Right lung (tissue), 10 donors: ENCODE measurements at places on chromosomes 12 and 14.

- DNase-seq, result no peak
These were observed 43.5 kb downstream of the FLRT2 start for GRCh38 chr14:85573406-85573805.

DNA sequence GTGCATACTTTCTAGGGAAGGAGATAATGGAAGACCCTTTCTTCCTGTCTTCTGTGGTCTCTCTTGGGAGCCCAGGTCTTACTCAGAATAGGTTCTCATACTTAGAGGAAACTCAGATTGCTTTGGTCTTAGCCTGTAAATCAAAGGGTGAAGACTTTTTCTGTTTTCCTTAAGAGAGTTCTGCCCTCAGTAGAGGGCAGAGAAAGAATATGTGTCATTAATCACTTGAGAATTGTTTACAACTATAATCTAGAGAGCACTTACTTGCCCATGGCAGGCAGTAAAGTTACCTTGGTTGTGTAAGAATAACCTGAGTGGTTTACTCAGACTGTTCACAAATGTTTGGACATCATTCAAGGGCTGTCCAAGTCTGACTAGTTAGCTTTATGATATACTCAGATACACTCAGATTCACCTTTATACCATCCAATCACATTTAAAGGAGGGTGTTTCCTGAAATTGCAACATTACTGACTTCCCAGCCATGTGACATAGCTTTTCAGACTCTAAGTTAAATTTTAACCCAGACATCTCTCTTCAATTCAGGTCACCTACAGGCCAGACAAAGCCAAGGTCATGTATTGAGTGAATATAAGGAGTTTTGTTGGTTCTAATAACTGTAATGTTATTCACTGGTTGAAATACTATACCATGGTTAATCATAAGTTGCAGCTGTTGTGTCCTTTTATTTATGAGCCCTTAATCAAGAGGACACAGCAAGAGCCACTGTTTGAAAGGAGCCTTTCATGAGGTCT is 372.2 kb downstream of the RAD51B start:
- DNase-seq, result peak; percentile 61

- no peak for DNase-seq
These were observed 60.6 kb upstream of the HECTD1 start for GRCh38 chr14:31268216-31268615.

- DNase-seq, result no peak
These were observed 28.5 kb downstream of the FAIM2 start for GRCh38 chr12:49875115-49875720.

- DNase-seq, result no peak
These were observed 8.7 kb downstream of the PHB2 start for GRCh38 chr12:6961695-6962284.

DNA sequence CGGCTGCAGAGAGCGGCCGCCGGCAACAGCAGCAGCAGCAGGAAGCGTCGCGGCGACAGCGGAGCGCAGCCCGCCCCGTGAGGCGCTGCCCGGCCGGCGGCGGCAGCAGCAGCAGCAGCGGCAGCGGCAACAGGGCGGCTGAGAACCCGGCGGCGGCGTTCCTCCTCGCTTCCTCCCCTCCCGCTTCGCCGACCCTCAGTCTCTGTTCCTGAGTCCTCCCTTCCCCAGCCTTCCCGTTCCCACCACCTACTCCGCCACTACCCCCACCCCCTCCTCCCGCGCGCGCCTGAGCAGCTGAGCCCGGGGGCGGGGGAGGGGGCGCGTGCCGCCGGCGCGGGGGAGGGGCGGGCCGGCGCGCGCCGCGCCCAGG is 310 bp downstream of the BICDL1 start:
- peak; percentile 19 for DNase-seq

GRCh38 chr12:22994316-22994675 is 369.3 kb downstream of the ETNK1 start:
- no peak for DNase-seq

GRCh38 chr12:108004319-108004718 is 124.8 kb upstream of the WSCD2 start:
- peak; percentile 6 for DNase-seq

DNA sequence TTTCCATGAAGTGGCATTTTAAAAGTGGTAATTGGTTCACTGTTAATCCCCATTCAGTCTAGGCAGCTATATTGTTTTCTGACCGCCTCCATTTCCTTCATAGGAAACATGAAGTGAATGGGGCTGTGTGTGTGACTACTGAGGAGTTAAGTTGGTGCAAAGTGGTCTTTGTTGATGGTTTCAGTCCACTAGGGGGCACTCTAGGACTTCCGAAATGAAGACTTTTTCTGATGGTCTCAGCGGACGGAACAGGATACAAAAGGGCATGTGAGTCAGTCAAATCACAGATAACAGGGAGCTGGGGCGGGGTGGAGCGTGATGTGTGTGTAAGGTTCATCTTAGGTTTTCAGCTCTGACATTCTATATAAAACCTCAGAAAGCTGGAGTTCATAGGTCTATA is 240.1 kb upstream of the OR4E1 start:
- DNase-seq, result no peak

DNA sequence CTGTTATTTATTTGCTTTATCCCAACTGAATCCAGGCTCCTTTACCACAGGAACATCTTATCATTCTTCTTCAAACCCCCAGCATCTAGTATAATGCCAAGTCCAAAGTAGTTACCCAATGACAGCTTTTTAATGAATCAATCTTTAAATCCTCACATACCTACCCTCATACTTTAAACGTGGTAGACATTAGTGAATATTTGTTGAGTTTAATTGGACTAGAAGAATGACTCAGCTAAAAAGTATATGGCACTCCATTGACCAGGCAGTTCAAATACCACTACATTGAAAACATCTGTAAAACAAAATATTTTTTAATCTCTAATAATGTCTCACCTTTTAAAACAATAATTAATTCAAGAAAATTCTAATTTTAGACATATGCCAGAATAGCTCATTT is 98.1 kb downstream of the ZFC3H1 start:
- no peak for DNase-seq

- no peak for DNase-seq
These were observed 19.0 kb upstream of the SLC6A12 start for GRCh38 chr12:232731-233614.

DNA sequence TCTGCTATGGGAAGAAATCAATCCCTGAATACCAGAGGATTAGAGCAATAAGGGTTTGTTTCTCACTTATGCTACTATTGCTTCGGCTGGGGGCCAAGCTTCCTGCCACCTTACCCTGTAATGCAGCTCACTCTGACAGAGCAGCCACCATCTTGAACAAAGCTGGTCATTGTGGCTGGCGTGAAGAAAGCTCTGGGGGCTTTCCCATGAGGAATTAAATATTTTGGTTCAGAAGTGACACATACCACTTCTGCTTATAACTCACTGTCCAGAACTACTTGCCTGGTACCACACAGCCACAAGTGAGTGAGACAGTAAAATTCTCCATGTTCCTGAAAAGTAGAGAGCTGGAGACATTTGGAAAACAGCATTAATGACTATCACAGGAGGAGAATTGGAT is 82.6 kb downstream of the GALNT8 start:
- DNase-seq, result no peak

DNA sequence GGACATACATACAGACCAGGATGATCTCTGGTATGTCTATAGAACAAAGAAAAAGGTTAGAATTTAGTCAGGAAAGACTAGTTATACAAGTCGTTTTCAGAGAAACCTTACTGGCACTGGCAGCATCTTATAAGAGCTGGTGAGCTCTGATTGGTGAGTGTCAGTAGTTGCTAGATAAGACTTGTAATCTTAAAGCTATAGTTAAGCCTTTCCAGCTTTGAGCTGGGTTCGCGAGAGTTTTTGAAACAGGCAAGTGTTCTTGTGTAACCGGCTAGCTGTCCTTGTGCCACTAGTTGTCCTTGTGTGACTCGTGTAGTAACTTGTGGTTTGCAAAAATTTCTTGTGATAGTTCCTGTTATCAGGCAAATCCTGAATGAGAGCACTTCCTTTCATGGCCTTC is 740.9 kb downstream of the GALC start:
- DNase-seq, result no peak

GRCh38 chr14:22122829-22123560 is 449.4 kb upstream of the OR4E1 start:
- DNase-seq, result no peak

GRCh38 chr14:91246051-91246852 is 1.7 kb upstream of the GPR68 start:
- no peak for DNase-seq

DNA sequence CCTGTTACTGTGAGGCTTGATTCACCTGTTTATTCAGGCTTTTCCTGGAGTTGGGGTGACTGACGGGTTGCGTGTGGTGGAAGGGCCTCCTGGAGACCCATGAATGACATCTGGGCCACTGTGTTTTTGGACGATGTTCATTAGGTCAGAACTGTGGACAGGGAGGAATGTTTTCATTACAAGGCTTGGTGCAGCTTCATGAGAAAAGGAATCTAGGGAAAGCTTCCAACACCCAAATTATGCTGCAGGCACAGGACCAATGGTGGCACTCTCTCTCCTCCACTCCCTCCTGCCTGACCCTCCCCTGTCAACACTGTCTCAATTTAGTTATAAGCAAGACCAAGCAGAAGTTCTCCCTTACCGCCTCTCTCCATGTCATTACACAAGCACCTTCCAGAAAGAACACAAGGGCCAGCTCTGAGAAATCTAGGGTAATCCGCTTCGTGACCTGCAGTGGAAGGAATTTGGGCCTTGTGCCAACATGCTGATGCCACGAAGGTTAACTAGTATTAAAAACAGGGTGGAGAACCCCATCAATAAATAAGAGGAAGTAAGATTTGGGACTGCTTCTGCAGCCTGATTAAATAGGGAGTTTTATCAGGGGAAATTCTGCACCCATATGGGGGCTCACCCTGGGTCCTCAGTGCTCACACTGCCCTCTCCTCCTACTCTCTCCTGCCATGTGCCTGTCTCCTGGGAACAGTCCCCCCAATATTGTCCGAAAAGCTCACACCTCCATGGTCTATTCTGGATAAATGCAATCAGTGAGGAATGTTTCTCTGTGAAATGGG is 200.3 kb downstream of the KTN1 start:
- DNase-seq, result peak; percentile 21

- no peak for DNase-seq
These were observed 41.6 kb downstream of the DUSP16 start for GRCh38 chr12:12521044-12521485.

DNA sequence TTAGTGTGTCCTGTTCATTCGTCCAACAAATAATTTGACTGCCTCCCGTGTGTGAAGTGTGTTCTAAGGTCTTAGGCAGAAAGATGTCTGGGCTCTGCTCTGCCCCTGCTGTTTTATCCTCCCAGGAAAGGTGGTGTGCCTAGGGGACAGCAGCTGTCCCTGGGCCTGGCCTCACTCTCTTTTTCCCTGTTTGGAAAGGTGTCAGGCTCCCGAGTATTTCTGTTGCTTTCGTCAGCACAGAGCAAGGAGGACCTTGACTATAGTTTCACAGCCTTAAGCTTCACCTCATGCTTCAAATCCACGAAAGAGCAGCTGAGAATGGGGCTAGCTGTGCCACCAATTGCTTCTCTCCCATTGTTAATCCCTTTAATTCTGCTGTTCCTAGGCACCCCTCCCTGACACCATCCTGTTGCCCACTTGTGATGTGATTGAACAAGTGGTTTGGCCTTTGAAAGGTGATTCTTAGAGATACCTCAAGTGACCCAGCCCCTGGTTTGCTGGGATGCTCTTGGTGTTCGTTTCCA is 54.2 kb downstream of the TGFB3 start:
- DNase-seq, result no peak

- DNase-seq, result no peak
These were observed 451.4 kb upstream of the PDE3A start for GRCh38 chr12:19916974-19917373.

DNA sequence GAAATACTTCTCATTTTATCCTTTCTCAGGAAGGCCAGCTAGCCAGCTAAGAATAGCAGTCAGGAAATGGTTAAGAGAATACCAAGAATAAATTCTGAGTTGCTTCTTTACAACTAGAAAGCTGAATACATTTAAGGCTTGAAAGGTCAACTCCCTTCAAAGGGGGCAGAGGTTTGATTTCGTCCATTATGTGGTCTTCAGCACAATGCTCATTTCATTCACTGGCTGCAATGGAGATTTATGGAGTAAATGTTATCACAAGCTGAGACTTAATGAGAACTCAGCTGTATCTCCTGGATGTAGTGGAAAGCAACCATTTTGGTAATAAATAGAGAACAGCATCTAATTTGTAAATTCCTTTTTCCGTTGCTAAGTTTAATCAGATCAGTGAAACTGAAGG is 265.0 kb upstream of the FKBP4 start:
- no peak for DNase-seq

- peak; percentile 34 for DNase-seq
These were observed 601 bp downstream of the KLC1 start for GRCh38 chr14:103629503-103630121.
